ENCODE measurements at places on chromosomes 3 and 15.

DNA sequence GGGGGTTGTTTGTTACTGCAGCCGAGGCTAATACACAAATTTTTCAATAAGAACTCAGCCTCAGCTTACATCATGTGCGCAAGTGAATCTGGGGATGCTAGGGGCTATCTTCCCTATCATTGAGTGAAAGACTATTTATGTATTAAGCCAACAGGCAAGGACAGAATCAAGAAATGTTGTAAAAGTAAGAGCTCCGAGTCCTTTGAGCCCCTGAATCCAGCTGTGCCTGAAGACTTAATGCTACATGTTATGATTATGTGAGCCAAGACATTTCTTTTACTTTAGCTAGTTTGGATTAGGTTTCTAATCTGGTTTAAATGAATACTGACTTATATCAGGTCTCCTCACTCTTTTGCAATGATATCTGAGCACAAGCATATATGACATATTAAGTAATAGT is 782.9 kb upstream of the CFAP20DC start:
- DNase-seq, result no peak

- no peak for DNase-seq
Observed at GRCh38 chr3:112472691-112473090, 26.6 kb downstream of the BTLA start.

GRCh38 chr3:47365213-47366153 is 15.3 kb upstream of the PTPN23 start:
- DNase-seq, result no peak

DNA sequence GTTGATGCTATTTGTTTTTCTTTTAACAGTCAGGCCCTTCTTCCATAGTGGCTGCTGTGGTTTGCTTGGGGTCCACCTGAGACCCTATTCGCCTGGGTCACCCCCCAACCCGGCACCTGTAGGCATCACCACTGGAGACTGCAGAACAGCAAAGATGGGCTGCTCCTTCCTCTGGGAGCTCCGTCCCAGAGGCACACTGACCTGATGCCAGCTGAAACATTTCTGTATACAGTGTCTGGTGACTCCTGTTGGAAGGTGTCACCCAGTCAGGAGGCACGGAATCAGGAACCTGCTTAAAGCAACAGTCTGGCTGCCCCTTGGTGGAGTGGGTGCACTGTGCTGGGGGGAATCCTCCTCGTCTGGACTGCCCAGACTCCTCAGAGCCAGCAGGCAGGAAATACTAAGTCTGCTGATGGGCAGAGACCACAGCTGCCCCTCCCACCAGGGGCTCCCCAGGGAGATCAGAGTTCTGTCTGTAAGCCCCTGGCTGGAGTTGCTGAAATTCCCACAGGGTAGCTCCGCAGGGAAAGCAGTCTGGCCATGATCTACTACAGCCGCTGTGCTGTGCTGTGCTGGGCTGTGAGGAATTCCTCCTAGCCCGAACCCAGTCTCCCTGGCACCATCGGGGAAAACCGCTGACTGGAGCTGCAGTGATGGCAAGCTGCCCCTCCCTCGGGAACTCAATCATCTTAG is 248.2 kb downstream of the TBC1D5 start:
- DNase-seq, result no peak

- no peak for DNase-seq
Observed at GRCh38 chr3:55942868-55943267, 455.8 kb upstream of the WNT5A start.

DNA sequence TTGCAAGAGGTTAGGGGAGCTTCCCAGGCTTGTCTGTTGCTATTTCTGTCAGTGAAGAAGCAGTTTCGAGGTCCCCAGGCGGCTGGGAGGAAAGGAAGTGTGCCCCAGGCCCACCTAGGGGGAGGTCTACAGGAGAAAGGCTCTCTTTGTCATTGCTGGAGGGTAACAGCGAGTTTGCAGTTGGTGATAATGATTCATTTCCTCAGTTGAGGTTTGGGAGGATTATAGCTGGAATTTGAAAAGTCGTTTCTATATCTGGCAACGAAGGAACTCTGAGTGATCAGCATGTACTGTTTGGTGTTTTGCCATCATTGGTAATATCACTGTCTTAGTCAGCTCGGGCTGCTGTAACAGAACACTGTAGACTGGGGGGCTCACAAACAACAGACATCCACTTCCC is 65.5 kb upstream of the UBE3A start:
- DNase-seq, result no peak

DNA sequence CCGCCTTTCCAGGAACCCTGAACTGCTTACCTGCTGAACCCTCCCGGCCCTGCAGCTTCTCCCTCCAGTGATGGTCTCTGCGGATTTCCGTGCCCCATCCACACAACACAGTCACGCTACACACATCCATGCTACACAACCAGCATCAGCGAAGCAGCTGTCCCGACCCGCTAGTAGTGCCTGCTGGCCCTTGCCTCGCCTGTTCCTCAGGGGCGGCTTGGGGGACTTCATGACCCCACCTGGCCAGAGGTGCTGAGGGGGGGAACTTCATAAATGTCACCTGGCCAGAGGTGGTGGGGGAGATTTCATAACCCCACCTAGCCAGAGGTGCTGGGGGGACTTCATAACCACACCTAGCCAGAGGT is 530 bp upstream of the TUBGCP5 start:
- no peak for DNase-seq

DNA sequence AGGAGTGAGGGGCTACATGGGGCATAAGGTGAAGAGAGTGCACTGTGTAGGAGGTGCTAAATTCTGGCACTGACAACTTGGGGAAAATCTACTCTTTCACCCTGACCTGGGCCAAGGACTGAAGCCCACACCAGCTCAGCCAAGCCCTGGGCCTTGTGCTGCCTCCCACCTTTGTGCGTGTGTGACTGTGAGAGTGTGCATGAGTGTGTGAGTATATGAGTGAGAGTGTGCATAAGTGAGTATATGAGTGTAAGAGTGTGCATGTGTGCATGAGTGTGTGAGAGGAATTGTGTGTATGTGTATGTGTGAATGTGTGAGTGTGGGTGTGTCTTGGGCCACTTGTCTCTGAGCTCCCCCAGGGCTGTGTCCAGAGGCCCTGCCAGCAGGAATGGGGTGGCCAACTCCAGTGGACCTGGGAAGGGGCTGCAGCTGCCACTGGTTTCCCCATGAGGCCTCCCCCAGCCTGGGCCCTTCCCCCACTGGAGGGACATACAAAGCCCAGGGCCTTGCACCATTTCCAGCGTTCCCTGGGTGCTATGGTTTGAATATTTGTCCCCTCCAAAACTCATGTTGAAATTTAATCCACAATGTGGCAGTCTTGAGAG is 15.2 kb downstream of the C3orf22 start:
- no peak for DNase-seq

GRCh38 chr3:123137001-123137400 is 64.7 kb upstream of the SEC22A start:
- DNase-seq, result no peak

GRCh38 chr3:180802837-180803236 is 109.6 kb upstream of the FXR1 start:
- no peak for DNase-seq

DNA sequence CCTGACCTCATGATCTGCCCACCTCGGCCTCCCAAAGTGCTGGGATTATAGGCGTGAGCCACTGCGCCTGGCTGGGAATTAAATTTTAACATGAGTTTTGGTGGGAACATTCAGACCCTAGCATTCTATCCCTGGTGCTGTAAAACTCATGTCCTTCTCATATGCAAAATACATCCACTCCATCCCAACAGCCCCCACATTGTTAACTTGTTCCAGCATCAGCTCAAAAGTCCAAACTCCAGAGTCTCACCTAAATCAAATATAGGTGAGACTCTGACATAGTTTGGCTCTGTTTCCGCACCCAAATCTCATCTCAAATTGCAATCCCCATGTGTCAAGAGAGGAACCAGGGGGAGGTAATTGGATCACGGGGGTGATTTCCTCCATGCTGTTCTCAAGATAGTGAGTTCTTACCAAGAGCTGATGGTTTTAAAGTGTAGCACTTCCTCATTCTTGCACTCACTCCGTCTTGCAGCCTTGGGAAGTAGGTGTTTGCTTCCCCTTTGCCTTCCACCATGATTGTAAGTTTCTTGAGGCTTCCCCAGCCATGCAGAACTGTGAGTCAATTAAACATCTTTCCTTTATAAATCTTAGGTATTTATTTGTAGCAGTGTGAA is 96.2 kb upstream of the PLCL2 start:
- DNase-seq, result no peak

GRCh38 chr3:197520311-197521276 is 35.2 kb downstream of the BDH1 start:
- no peak for DNase-seq

DNA sequence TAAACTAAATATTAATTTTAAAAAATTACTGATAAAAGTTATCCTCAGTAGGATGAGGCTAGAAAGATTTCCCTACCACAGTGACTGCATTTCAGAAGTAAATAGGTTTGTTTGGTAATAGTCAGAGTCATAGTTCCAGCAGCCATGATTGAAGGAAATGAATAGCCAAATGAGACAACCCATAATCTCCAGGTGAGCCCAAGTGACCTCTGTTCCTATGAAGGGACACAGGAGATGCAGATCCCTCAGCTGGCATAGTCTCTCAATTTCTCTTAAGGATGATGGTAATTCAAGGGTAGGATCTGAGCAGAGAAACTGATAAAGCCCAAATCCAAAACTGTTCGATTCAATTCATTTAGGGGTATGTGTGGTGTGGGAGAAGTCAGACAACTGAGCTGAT is 461.8 kb downstream of the RAP2B start:
- DNase-seq, result no peak

DNA sequence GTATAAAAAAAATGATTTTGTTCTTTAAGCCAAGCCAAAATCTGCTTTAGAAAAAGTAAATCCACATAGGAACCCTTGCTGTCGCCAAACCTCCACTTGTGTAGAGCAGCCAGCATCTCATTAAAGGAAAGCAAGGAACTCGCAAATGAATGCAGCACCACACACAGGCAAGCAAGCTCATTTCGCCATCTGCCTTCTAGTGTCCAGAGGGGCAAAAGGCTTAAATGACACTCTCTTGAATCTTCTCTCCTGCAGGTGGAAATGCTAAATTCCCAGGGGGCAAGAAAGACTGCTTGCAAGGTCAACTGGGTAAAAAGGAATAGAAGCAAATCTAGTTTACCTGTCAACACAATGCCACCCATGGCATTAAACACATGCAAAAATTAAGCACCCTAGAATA is 2.4 kb downstream of the MB21D2 start:
- DNase-seq, result no peak

GRCh38 chr15:42152196-42152920 is 4.1 kb downstream of the PLA2G4F start:
- DNase-seq, result no peak

- DNase-seq, result no peak
Observed at GRCh38 chr3:159640225-159640624, 348.4 kb upstream of the IL12A start.

GRCh38 chr3:149936812-149937230 is 33.9 kb downstream of the PFN2 start:
- DNase-seq, result peak; percentile 13

- DNase-seq, result no peak
Observed at GRCh38 chr3:14652-15051, 181.9 kb upstream of the CHL1 start.

- no peak for DNase-seq
Observed at GRCh38 chr3:102125994-102126368, 276.7 kb downstream of the NFKBIZ start.

DNA sequence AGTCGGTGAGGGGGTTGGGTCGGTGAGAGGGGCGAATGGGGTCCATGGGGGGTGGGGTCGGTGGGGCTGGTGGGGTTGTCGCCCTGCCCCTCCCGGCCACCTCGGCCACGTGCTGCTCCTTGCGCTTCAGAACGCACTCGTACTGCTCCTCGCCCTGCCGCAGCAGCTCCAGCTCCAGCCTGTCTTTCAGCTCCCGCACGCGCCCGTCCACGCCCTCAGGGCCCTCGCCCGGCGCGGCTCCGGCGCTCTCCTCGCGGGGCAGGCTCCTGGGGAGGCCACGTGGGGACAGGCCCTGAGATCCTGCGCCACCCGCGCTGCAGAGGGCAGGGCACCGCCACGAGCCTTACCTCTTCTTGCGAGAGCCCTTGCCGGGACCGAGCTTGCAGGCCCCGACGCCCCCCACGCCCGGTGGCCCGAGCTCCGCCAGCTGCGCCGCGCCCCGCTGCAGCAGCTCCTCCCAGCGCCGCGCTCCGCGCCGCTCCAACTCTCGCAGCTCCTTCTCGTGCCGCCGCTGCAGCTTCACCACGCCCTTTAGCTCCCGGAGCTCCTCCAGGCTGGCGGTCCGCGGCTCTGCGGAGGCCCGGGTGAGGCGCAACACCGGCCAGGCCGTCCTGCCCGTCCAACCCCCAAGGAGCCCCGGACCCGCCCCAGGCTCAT is 8.2 kb upstream of the ANKRD63 start:
- no peak for DNase-seq

GRCh38 chr15:74233851-74234597 is 2.1 kb upstream of the CCDC33 start:
- DNase-seq, result no peak

GRCh38 chr3:57233799-57234198 is 6.3 kb downstream of the APPL1 start:
- no peak for DNase-seq

GRCh38 chr3:11638495-11639358 is 5.0 kb downstream of the VGLL4 start:
- no peak for DNase-seq

DNA sequence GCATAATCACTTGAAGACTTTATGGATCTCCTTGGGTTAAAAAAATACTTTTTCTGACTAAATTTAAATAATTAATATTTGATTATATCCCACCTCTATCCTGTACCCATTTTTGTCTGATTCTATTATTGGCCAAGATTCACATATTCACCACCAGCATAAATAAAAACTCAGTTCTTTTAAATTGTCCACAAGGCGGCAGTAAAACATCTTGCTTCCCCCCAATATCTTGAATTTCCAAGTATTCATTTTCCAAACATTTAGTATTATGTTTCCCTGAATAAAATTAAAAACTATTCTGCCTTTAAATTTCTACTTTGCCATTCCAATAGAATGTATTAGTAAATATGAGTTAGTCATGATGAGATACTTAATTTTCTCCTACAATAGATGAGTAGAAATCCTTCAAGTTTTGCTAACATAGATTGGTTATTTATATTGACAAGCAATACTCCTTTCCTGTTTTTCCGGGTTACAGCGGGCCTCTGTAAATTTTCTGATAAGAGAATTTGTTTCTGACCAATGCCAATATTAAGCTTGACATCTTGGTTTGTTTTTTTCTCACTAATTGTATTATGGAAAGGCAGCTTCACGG is 218.7 kb upstream of the MDFIC2 start:
- no peak for DNase-seq

GRCh38 chr15:28918141-28918983 is 32.6 kb downstream of the APBA2 start:
- DNase-seq, result no peak
